Activated CD8-positive, alpha-beta T cell treated with anti-CD3 and anti-CD28 coated beads, Interleukin-2, amount 10 ng/mL, durations not matched to agents 7 days and 5 days (primary cell): ENCODE measurements at places on chromosomes 5 and 9. TPM values are rescaled to one million over a fixed set of nuclear protein-coding genes. Genes with fewer than 3 reads are reported as not detected.

GRCh38 chr9:122226142-122226757, 2.5 kb downstream of the LHX6 start:
- H3K36me3 ChIP-seq: no peaks in the 10 kb centered on the region
- H3K4me3 ChIP-seq: no peak overlapping the region
- no peak overlapping the region for H3K27ac ChIP-seq
- H3K4me1 ChIP-seq: peaks cover 5% of the 10 kb centered on the region

DNA sequence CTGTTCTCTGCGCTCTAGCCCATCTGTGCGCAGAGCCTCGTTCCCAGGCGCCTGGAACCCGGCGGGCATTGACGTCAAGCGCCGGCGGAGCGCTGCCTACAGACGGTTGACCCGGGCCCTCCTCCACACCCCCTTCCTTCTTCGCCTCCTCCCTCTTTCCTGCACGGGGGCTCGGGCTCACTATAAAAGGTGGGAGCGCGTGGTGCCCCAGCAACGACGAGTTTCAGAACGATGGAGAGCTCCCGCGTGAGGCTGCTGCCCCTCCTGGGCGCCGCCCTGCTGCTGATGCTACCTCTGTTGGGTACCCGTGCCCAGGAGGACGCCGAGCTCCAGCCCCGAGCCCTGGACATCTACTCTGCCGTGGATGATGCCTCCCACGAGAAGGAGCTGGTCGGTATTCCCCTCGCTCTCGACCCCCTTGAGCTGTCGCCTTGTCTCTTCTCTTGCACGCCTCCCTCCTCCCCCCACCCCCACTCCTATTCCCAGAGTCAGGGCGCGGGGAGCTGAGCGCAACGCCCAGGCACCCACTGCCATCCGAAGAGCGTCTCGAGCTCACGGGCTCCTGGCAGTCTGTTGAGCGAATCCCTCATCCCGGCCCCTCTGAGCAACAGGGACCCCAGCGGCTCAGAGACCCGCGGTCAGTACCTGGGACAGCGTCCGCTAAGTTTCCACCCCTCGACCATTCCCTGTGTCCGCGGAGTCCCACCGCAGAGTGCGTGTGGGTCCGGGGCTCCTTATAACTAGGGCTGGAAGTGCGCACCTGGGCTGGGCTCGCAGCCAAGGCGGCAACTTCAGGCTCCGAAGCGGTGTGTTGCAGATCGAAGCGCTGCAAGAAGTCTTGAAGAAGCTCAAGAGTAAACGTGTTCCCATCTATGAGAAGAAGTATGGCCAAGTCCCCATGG, at the start of gene CARTPT:
TSS of gene CARTPT (plus strand) at position 213 of the 902 bp plus-strand sequence. CDS start at position 232, 19 bp downstream.
- H3K36me3 ChIP-seq: no peaks in the 10 kb centered on the region
- H3K4me1 ChIP-seq: no peaks in the 10 kb centered on the region
- H3K27me3 ChIP-seq: peaks cover 64% of the 10 kb centered on the region
- H3K27ac ChIP-seq: no peak within 1 kb of the TSS
- H3K4me3 ChIP-seq: no peak within 1 kb of the TSS

DNA sequence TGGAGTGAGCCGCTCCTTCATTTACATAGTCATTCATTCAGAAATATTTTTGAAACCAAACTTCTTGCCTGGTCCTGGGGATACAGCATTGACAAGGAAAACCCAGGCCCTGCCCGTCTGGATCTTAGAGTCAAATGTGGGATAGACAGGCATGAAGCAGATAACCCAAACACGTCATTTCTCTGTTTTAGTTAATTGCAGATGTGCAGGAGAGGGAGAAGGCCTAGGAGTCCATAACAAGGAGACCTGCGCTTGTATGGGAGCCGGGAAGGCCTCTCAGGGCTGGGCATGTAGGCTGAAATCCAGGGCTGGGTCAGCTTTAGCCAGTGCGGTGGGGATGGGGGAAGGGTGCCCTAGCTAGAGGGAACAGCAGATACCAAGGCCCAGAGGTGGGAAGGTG, 43.3 kb downstream of the PRRX2 start:
- H3K4me3 ChIP-seq: no peak overlapping the region
- no peak for DNase-seq
- H3K4me1 ChIP-seq: peaks cover 32% of the 10 kb centered on the region
- H3K27ac ChIP-seq: no peak overlapping the region
- no peaks in the 10 kb centered on the region for H3K36me3 ChIP-seq

DNA sequence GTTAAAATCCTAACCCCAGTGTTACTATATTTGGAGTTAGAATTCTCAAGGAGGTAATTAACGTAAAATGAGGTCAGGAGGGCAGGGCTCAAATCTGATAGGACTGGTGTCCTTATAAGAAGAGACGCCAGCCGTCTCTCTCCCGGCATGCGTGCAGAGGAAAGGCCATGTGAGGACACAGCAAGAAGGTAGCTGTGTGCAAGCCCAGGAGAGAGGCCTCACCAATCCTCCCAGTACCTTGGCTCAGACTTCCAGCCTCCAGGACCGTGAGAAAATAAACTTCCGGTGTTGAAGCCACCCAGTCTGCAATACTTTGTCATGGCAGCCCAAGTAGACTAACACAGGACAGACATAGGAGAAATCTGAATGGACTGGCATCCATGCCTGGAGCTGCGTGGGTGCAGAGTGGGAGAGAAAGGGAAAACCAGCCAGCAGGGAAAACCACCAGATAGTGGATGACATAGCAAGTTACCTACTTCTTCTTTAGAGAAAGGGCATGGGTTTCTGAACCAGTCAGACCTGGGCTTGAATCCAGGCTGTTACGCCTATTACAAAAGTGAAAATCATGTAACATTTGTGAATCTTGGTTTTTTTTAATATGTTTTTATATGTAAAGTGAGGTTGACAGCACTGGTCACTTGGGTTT, 89.2 kb downstream of the FSTL4 start:
- H3K4me3 ChIP-seq: no peak overlapping the region
- no peak overlapping the region for H3K27ac ChIP-seq
- H3K36me3 ChIP-seq: no peaks in the 10 kb centered on the region
- H3K27me3 ChIP-seq: peaks cover 25% of the 10 kb centered on the region
- DNase-seq: no peak

The ANXA2R gene
- total RNA-seq: 29.3 TPM

The DMRTA1 gene
- total RNA-seq: not detected
